Thymus (tissue), 14 donors: ENCODE measurements at places on chromosomes 7 and 10.

- H3K4me1 ChIP-seq = peaks cover 58% of the 10 kb centered on the region
- H3K27me3 ChIP-seq = no peaks in the 10 kb centered on the region
- no peak overlapping the region for H3K4me3 ChIP-seq
Measured at GRCh38 chr10:90986136-90986760, 65.4 kb upstream of the ANKRD1 start.

DNA sequence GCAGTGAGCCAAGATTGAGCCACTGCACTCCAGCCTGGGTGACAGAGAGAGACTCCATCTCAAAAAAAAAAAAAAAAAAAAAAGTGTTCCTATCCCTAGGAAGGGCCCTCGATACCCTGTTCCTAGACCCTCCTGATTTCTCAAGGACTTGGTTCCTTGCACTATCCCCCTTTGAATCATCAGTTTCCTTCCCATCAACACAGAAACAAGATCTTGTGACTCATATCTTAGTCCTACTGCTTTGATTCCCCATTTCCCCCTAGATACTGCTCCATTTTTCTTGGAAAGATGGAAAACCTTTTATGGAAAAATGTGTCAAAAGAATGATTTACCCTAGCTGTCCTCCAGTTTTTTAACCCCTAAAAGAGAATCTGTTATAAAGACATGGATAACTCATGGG, 1.7 kb upstream of the ZNF862 start:
- no peaks in the 10 kb centered on the region for H3K27me3 ChIP-seq
- no peaks in the 10 kb centered on the region for H3K36me3 ChIP-seq
- H3K4me1 ChIP-seq = peaks cover 10% of the 10 kb centered on the region
- H3K4me3 ChIP-seq = no peak overlapping the region
- H3K27ac ChIP-seq = no peak overlapping the region

GRCh38 chr10:130018265-130018664, 54.2 kb upstream of the EBF3 start:
- no peak overlapping the region for H3K27ac ChIP-seq
- no peaks in the 10 kb centered on the region for H3K4me1 ChIP-seq
- H3K27me3 ChIP-seq = no peaks in the 10 kb centered on the region
- no peak for DNase-seq
- H3K36me3 ChIP-seq = no peaks in the 10 kb centered on the region
- H3K4me3 ChIP-seq = no peak overlapping the region

- H3K27ac ChIP-seq = no peak overlapping the region
- H3K4me3 ChIP-seq = no peak overlapping the region
- H3K4me1 ChIP-seq = peaks cover 6% of the 10 kb centered on the region
- peaks cover 93% of the 10 kb centered on the region for H3K27me3 ChIP-seq
- H3K36me3 ChIP-seq = no peaks in the 10 kb centered on the region
Measured at GRCh38 chr7:520503-521161, 986 bp upstream of the PDGFA start.

- no peak overlapping the region for H3K27ac ChIP-seq
- DNase-seq = no peak
- H3K4me1 ChIP-seq = peaks cover 14% of the 10 kb centered on the region
- H3K4me3 ChIP-seq = no peak overlapping the region
- no peaks in the 10 kb centered on the region for H3K36me3 ChIP-seq
Measured at GRCh38 chr10:28365840-28366239, 63.0 kb upstream of the MPP7 start.

DNA sequence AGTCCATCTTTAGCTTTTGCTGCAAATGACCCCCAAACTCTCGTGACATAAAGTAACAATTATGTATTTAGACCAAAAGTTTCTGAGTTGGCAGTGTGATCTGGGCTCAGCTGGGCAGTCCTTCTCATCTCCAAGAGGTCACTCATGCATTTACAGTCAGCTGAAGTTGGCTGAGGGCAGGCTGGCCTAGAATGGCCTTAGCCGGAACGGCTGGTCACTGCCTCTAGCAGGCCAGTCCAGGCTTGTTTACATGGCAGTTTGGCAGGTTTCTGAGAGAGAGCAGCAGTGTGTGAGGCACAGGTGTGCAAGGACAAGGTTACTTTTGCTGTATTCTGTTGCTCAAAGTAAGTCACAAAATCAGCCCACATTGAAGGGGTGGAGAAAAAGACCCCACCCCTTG, 200.0 kb upstream of the AGK start:
- H3K4me1 ChIP-seq = no peaks in the 10 kb centered on the region
- no peaks in the 10 kb centered on the region for H3K27me3 ChIP-seq
- no peak overlapping the region for H3K4me3 ChIP-seq
- no peak overlapping the region for H3K27ac ChIP-seq

- peaks cover 36% of the 10 kb centered on the region for H3K36me3 ChIP-seq
- H3K27me3 ChIP-seq = no peaks in the 10 kb centered on the region
- peaks cover 4% of the 10 kb centered on the region for H3K4me1 ChIP-seq
- no peak overlapping the region for H3K27ac ChIP-seq
- H3K4me3 ChIP-seq = no peak overlapping the region
- DNase-seq = no peak
Measured at GRCh38 chr7:92631850-92632487, 41.8 kb upstream of the FAM133B start.

DNA sequence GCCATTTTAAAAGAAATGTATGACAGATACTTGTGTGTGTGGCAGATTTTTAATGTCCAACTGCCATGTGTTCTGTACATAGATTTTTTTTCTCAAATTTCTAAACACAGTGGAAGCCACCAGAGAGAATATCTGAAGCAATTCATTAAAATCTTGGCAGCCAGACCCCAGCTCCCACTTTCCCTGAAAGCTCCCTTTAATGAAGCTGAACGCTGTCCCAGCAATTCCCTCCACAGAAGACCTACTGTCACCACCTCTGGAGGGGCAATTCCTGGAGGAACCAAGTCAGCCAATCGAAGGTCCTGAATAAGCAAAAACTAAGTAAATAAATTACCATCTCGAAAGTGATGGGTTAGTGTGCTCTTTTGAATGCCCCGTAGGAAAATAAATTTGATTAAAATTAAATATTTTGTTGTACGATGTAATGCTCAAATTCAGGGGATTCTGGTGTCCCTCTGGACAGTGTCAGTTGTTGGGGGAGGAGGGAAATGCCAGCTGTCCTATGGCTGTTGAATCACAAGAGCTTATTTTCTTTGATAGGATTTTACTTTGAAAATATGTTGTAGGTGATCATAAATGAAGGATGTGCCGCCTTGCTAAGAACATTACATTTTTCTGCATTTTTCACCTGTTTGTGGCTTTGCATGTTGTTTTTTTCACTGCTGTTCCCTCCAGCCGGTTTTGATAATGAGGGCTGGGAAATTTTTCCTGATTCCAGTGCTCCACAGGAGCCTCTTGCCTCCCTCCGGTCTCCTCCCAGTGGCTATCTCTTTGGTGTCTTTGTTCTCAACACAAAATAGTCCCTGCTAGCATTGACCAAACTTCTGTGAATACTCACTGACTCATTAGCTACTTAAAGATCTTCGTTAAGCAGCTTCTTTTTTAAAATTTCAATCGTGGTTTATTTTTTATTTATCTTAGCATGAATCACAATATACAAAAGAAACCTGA, 9.2 kb upstream of the GSAP start:
- no peak overlapping the region for H3K27ac ChIP-seq
- no peaks in the 10 kb centered on the region for H3K27me3 ChIP-seq
- no peak overlapping the region for H3K4me3 ChIP-seq
- no peak for DNase-seq
- H3K36me3 ChIP-seq = no peaks in the 10 kb centered on the region

DNA sequence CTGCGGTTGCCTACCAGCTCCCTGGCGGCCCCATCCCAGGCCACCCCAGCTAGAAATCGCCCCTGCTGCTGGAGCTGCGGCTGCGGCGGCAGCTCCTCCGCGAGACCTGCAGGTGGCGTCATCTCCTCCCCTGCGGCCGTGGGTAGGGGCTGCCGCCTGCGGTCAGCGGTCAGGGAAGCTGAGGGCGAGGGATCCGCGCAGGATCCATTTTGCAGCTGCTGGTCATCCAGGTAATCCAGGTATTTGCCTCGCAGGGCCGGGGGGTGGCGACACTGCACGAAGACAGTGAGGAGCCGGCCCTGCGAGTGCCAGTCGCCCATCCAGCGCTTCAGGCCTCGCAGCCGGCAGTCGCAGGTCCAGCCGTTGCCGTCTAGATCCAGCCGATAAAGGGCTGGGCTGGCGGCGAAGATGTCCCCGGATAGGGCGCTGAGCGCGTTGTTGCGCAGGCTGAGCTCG, 1.5 kb downstream of the TRIL start:
- no peaks in the 10 kb centered on the region for H3K36me3 ChIP-seq
- peaks cover 54% of the 10 kb centered on the region for H3K27me3 ChIP-seq
- peak overlapping the region; percentile 26 for H3K4me3 ChIP-seq

DNA sequence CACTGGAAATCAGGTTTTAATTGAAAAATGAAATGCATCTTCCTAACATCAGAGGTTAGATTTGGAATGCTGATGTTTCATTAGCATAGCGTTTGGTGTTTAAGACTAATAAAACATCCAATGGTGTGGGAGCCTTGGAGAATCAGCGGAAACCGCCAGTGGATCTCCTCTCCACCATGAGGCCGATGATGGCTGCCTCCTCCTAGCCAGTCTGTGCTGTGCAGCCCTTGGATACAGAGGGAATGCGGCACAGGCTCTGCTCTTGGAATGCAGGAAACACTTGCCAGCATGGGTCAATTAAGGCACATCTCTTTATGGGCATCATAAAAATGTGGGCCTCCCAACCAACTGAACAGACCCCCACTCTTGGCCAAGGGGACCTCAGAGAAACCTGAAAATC, 259.9 kb downstream of the GLRX3 start:
- H3K27me3 ChIP-seq = no peaks in the 10 kb centered on the region

DNA sequence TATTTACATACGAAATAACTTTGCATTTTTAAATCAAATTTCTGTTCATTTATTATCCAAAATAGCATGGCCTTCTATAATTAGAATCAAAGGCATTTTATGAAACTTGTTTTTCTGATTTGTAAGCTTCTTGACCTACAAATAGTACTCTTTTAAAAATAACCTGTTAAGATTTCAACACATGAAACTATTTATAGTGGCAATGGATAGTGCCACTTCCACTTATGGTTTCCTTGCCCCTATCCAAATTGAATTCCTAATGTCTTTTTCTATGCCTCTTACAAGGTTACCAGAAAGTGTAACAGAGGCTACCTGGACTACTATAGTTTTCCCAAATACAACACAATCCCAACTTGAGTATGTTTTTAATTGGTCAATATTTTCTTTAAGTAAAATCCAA, 263.5 kb downstream of the SEMA3D start:
- no peak overlapping the region for H3K27ac ChIP-seq
- no peaks in the 10 kb centered on the region for H3K4me1 ChIP-seq
- DNase-seq = no peak
- H3K4me3 ChIP-seq = no peak overlapping the region

DNA sequence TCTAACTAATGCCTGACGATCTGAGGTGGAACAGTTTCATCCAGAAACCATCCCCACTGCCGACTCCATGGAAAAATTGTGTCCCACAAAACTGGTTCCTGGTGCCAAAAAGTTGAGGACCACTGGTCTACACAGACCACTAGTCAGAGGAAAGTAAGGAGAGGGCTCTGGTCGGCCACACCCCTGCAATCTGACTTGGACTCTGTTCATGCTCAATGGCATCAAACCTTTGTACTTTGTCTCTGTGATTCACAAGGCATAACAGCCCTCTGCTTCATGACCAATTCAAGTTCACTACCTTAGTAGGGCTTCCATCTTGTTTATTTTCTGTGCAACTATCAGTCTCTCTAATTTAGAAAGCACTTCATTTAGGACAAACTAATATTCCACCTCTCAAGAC, 1.8 kb downstream of the TUBAL3 start:
- H3K27ac ChIP-seq = no peak overlapping the region
- no peak overlapping the region for H3K4me3 ChIP-seq
- no peaks in the 10 kb centered on the region for H3K27me3 ChIP-seq

- no peaks in the 10 kb centered on the region for H3K36me3 ChIP-seq
- H3K27me3 ChIP-seq = no peaks in the 10 kb centered on the region
- H3K27ac ChIP-seq = no peak overlapping the region
Measured at GRCh38 chr7:18356191-18356645, 139.3 kb upstream of the HDAC9 start.

GRCh38 chr7:24403557-24403956, 119.6 kb downstream of the NPY start:
- no peak overlapping the region for H3K4me3 ChIP-seq
- DNase-seq = no peak
- H3K27me3 ChIP-seq = no peaks in the 10 kb centered on the region

DNA sequence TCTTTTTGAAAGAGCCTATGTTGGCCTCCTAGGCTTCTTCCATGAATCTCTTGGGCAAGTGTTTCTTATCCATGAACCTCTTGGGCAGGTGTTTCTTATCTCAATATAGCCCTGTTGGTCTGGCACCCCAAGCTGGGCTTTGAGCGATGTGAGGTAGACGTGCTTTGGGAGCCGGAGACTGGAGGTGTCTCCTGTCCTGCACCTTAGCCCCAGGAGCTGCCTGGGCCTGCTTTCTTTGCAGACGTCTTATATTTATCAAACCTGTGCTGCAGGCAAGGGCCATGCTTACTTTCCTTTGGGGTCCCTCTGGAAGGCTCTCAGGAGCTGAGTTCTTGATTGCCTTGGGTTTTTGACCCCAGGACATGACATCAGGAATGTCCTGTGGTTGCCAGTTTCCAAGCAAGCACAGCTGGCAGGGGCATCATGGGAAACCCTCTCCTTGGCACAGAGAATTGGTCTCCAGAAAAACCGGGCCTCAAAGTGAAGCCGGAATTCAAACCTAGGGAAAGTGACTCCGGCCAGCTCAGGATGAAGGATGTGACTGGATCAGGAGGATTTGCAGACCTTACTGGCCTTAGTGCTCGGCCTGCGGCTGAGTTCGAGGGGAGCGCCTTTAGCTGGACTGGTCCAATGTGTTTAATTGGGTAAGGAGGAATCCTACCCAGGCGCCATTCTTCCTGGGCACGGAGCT, 2.8 kb downstream of the JAKMIP3 start:
- H3K27me3 ChIP-seq = peaks cover 16% of the 10 kb centered on the region
- no peak overlapping the region for H3K27ac ChIP-seq
- no peak overlapping the region for H3K4me3 ChIP-seq

DNA sequence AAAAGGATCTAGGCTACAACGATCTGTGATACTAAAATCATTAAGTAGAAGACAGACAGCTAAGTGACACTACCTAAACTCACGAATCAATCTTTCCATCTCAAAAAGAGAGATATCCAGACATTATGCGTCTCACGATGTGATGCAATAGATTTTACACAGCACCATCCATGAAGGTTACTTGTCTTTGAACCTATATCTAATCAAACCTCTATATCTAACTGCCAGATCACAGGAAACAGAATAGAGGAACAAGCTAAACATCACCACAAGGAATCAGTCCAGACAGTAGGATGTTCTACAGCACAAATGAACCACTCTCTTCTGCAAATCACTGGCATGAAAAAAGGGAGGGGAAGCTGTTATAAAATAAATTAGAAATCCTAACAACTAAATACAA, 4.1 kb downstream of the RAPGEF5 start:
- no peaks in the 10 kb centered on the region for H3K4me1 ChIP-seq
- no peak for DNase-seq
- H3K4me3 ChIP-seq = no peak overlapping the region
- H3K27me3 ChIP-seq = no peaks in the 10 kb centered on the region
- no peak overlapping the region for H3K27ac ChIP-seq
- peaks cover 8% of the 10 kb centered on the region for H3K36me3 ChIP-seq

- no peaks in the 10 kb centered on the region for H3K36me3 ChIP-seq
- no peak overlapping the region for H3K27ac ChIP-seq
- H3K27me3 ChIP-seq = no peaks in the 10 kb centered on the region
Measured at GRCh38 chr7:118312051-118312450, 87.5 kb downstream of the ANKRD7 start.
